ENCODE measurements at places on chromosomes 11 and 22.

DNA sequence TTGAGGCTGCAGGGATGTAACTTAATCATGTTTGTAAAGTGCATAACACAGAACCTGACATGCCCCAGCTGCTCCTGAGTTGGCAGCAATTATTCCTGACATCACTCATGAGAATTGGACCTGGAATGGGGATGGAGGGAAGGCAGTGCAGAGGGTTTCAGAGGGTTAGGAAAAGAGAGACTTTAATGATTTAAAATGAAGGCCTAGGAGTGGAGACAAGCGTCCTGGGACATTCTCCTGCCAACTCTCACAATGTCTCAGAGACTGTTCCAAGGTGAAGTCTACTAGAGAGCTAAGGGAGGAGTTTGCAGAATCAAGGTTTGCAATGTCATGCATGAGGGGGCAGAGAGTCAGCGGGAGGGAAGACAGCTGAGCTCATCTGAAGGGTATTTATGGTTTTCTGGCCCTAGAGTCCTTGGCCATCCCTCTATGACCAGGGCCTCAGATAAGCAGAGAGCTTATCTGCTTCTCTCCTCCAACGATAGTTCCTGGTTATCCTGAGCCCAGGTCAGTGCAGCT lies 36.9 kb downstream of the GGTLC2 start:
- DNase-seq, result no peak

GRCh38 chr11:63535734-63536133 lies 874 bp upstream of the PLAAT4 start:
- no peak for DNase-seq

GRCh38 chr22:32465661-32466060 lies 1.4 kb upstream of the BPIFC start:
- no peak for DNase-seq

- no peak for DNase-seq
Observed at GRCh38 chr11:39385911-39386310, 2073.5 kb downstream of the LRRC4C start.

GRCh38 chr22:40813912-40814315 lies 5.2 kb downstream of the SLC25A17 start:
- DNase-seq, result no peak

DNA sequence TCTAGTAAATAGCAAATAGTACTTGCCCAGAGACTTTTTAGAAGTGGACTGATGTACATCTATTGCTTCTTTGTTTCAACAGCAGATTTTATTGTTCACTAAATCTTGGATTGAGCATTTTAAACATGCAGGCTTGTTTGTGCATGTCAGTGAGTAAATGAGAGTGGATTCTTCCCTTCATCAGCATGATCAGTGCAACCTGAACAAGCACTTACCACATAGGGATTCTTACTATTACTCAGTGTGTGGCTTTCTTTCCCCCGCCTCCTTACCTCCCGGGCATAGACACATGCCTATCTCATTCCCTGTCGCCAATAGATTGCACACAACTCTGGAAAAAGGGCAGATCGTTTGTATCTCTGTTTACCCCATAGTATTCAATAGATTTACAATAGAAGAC lies 197.5 kb downstream of the C11orf87 start:
- no peak for DNase-seq

- no peak for DNase-seq
Observed at GRCh38 chr22:41672780-41673509, 15.7 kb downstream of the SNU13 start.

- no peak for DNase-seq
Observed at GRCh38 chr11:2699185-2699530, 636 bp downstream of the KCNQ1OT1 start.

DNA sequence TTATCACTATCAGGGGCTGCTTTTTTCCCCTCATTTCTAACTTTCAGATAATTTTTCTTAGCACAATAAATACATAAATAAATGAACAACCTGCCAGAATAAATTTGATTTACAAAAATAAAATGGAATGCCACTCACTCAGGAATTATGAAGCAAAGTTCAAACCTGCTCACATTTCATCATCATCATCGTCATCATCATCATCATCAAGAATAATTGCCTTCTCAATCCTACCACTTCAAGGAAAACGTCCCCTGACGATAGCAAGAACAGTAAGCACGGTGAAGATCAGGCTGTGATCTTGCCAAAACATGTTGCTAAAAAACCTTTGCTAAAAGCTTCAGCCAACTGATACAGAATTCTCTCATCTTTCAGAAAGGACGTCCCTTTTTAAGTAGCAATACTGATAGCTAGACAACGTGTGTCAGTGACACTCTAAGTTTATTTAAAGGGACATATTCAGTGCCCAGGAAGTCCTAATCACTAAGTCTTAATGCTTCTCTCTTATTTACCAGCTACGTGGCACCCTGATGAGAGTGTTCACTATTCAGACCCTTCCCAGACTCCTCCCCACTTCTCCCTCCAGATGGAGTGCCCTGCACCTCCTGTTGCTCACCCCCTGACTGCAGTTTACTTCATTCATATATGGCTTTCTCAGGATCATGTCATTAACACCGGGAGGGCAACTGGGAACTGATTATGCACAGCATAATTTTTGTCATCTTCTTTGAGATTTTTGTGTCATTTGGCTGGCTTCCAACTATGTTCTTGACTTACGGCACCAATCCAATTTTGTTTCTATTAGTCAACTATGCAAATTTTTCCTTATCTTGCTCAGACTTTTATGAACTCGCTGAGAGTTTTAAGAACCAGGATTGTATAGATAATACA lies 200.1 kb upstream of the GUCY1A2 start:
- no peak for DNase-seq

GRCh38 chr11:11209967-11210366 lies 143.1 kb downstream of the CSNK2A3 start:
- DNase-seq, result no peak

DNA sequence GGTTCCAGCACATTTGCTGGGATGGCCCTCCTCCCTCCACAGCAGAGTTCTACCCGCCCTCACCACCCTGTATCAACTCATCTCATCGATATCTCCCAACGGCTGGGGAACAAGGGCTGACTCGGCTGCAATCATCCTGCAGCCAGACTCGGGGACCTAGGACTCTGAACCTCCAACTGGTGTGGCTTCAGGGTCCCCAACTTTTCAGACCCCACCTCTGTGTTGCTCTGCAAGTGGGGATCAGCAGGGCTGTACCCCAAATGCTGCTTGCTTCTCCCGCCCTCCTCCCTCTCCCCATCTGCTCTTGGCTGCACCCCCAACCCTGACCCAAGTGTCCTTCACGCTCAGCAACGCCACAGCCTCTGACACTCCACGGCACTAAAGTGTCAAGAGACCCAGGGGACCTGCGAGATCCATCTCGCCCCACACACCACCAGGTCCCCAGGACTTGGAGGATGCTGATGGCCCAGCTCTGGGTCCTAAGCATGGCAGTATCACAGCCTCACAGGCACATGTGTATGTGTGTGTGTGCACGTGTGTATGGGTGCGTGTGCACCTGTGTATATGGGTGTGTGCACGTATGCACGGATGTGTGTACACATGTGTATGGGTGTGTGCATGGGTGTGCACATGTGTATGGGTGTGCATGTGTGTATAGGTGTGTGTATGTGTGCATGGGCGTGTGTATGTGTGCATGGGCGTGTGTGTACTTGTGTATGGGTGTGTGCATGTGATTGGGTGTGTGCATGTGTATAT lies 26.4 kb downstream of the KCNQ1 start:
- DNase-seq, result no peak

GRCh38 chr11:36249246-36249645 lies 40.0 kb downstream of the COMMD9 start:
- no peak for DNase-seq

DNA sequence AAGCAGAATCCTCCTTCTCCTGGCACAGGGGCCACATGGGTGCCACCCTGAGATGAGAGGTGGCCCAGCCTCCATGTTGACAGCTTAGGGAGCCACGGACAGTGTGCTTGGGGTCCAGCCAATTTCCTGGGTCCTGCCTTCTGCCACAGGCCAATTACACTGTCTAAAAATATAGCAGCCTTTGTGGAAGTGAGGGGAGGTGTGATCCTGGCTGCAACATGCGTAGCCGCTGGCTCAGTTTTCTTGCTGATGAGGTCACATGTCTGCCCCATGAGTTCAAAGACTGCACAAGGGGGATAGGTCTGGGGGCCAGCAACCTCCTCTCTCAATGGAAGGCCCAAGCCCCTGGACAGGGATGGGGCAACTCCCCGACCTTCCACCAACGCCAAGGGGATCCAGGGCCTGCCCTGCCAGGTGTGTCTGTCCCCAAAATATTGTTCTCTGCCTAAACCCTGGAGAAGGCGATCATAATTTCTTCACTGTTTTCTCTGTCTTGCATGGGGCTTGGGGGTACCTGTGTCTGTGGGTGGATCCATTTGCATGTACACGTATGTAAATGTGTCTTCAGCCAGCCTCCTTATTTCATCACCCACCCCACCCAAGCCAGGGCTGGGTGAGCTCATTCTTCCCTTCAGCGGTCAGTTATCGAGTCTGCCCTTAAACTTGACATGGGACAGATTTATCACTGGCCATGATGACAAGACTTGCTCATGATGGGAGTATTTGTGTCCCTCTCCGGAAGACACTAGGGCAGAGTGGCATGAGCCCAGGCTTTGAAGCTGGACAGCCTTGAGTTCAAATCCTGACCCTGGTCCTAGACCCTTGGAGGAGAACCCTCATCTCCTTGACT lies 59.4 kb downstream of the OTOG start:
- no peak for DNase-seq

Measured in naive thymus-derived CD8-positive, alpha-beta T cell (primary cell).